Cerebellar nuclear complex (tissue), 1 donor: ENCODE measurements at places on chromosomes 6 and 20.

DNA sequence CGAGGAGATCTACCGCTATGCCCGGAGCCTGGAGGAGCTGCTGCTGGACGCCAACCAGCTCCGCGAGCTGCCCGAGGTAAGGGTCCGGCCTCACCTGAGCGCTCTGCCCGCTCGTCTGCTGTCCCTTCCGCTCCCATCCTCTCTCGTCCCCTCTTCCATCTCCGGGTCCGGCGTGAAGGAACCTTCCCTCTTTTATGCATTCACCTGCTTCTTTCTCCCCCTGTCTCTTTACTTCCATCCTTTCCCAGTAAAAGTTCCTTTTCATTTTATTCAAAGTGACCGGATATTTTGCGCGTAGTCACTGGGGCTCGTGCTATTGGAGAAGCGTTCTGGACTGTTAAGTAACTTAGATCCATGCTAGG lies 516 bp downstream of the LRRC1 start:
- no peak for DNase-seq

- DNase-seq = no peak
These were observed 4.9 kb upstream of the CD24 start for GRCh38 chr6:106979435-106979884.

DNA sequence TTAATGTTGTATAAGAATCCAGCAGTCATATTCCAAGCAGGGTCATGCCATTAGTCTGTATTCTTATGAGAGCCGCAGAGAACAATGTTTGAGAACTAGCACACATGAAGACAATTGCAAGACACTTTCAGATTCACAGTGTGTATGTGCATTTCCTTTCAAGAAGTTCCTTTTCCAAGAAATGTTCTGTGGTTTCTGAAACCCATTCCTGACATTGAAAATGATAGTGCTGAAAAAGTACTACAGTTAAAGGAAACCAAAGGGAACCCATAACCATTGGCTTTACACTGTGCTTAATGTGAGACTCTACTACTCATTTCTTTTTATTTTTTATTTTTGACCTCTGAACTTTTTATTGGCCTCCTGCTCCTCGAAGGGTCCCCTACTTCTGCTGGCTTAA lies 4.2 kb upstream of the CALHM6 start:
- no peak for DNase-seq

DNA sequence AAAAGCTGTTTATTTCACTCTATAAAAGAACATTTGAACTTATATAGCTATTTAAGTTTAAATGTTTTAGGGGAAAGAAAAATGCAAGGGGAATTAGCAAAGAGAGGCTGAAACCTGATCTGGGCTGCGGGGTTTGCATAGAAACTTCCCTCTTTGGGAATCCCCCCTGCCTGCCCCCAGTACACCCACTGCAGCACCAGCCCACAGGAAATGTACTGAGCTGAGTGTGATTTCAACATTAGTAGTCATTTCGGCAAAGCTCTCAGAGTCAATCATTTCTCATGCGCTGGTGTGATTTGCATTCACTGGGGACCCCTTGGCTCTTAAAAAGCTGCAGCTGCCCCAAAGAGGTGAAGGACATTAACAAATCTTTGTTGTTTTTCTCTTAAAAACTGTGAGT lies 859.4 kb downstream of the MAFB start:
- DNase-seq = no peak

- no peak for DNase-seq
These were observed 5.0 kb downstream of the PSMA7 start for GRCh38 chr20:62138204-62138543.

GRCh38 chr20:12466915-12467314 lies 541.9 kb upstream of the SPTLC3 start:
- no peak for DNase-seq

DNA sequence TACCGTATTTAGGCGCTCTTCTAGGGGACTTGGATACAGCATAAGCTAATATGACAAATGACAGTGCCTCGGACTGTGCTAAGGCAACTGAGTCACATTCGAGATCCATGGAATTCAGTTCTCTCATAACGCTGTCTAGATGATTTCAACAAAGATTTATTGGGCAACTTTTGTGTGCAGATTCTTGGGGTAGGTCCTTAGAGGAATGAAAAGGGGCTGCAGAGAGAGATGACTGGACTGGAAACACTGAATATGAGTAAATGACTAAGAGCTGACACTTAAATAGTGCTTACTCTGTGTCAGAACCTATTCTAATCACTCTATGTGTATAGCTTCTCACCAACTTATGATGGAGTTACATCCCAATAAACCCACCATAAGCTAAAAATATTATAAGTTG lies 36.4 kb upstream of the MARCKS start:
- no peak for DNase-seq

GRCh38 chr6:113997116-113997515 lies 26.2 kb upstream of the HDAC2 start:
- DNase-seq = no peak

- DNase-seq = no peak
These were observed 72.2 kb downstream of the ATXN1 start for GRCh38 chr6:16688984-16689636.

DNA sequence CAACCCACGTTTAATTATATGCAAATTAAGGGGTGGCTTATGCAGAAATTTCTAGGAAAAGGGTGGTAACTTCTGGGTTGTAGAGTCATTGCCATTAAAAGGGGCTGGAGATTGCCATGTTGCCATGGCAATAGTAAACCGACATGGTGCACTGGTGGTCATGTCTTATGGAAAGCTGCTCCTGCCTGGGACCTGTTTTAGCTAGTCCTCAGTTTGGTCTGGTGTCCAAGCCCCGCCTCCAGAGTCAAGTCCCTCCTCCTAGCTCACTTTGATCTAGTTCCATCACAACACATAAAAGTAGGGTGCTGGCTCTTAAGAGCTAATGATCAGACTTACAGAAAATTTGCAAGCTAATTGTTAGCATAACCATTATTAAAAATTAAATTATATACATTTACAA lies 5.3 kb downstream of the SLC22A2 start:
- DNase-seq = no peak

DNA sequence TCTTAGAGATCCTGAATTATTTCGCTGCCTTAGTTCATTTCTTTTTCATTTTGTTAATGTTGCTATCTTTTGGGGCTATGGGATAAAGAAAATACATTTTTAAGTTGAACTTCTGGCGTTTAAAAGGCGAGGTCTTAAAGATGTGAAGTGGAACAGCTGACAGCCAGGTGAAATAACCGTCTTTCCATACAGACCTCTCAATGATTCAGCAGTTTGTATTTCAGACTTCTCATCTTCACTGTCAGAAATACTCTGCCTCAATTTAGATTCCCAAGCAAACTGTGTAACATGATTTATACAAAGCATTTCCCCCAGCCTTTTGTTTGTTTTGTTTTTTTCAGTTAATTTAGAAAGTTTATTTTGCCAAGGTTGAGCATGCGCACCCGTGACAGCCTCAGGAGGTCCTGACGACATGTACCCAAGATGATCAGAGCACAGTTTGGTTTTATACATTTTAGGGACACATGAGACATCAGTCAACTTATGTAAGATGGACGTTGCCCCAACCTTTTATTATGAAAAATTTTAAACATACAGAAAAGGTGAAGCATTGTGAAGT lies 40.0 kb downstream of the SLC9A8 start:
- no peak for DNase-seq

DNA sequence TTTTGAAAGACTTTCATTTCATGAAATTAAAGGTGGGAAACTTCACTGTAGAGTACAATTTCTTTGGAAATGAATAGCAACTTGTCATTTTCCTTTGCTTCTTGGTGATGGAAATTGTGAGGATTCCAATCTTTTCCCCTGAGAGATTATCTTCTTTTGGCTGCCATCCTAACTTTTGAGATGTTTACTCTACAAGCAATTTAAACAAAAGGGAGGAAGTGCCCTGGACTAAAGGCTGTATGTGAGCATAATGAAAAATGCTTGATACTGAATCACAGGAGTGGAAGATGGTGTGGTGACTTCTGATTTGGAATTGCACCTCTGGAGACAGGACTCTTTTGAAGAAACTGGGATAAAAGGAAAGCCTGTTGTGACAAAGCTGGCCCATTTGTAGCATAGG lies 43.1 kb upstream of the JAG1 start:
- DNase-seq = no peak

DNA sequence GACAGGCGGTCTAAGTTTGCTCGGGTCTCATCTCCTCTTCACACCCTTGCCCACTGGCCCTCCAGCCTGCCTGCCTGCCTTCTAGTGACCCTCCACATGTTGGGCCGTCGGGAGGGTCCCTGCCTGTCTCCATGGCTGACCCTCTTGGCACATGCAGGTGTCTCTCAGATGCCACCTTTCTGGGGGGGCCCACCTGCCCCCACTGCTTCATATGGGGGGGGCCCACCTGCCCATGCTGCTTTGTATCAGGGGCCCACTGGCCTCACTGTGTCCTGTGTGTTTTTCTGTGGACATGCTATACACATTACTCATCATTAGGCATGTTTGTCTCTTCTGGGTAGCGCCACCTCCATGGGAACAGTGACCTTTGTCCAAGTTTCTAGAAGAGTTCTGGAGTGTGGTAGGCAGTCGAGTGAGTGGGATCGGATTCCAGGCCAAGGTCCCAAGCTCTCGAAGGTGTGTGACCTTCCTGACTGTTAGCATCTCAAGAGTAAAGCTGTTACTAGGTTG lies 40.4 kb upstream of the KIF25 start:
- DNase-seq = no peak

- no peak for DNase-seq
These were observed 3.0 kb upstream of the GOPC start for GRCh38 chr6:117605169-117605826.
